ENCODE measurements at places on chromosomes 2 and 18.

- peak overlapping the region; percentile 81 for H3K27ac ChIP-seq
- peaks cover 42% of the 10 kb centered on the region for H3K4me1 ChIP-seq
- H3K27me3 ChIP-seq: peaks cover 7% of the 10 kb centered on the region
- H3K36me3 ChIP-seq: no peaks in the 10 kb centered on the region
These were observed 13.7 kb upstream of the LRRFIP1 start for GRCh38 chr2:237613679-237614078.

GRCh38 chr2:40129725-40130124, 322.2 kb downstream of the SLC8A1 start:
- H3K36me3 ChIP-seq: no peaks in the 10 kb centered on the region
- no peaks in the 10 kb centered on the region for H3K4me1 ChIP-seq
- no peak overlapping the region for H3K4me3 ChIP-seq
- DNase-seq: no peak
- no peak overlapping the region for H3K27ac ChIP-seq

DNA sequence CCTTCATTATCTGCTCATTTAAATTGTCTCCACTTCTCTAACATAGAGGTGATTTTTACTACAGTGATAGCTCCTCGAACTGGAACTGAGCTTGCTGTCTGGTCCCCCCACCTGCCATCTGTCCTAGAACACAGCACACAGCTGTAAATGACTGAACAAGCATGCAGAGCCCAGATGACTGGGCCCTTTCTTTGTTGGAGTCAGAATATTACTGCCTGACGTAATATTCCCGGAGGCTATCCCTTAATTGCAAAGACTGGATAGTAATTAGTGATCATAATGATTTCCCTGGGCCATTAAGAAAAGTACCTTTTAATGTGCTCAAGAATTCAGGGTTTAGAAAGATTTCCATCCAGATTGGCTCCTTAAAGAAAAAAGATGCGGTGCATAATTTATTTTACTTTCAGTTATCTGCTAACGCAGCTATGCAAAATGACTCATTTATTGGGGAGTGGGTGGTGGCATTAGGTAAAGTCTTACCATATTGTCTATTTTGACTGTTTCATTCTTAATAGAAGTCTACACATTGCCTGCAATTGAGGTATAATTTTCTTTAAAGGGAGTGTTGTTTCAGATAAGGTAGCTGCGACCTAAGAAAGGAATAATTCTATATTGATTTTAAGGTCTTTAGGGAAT, 84.4 kb downstream of the MAP4K4 start:
- peaks cover 17% of the 10 kb centered on the region for H3K27me3 ChIP-seq
- DNase-seq: no peak
- H3K27ac ChIP-seq: no peak overlapping the region
- H3K36me3 ChIP-seq: peaks cover 5% of the 10 kb centered on the region
- H3K4me1 ChIP-seq: peaks cover 75% of the 10 kb centered on the region
- no peak overlapping the region for H3K4me3 ChIP-seq

DNA sequence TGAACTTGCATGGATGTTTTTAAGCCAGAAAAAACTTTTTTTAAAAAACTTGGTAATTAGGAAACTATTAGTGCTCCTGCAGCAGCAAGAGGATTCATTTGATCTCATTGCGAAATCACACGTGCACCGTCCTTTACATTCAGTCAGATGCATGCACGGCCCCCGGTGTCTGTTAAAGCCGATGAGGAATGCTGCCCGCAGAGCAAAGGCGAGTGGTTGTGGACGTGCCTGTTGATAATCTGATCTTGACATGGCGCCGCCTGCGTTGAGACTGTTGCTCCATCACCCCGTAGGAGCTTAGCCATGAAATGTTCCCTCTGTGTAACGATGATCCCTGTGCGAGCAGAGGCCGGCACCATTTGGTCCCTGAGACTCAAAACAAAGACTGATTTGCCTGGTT, 300.0 kb downstream of the GBX2 start:
- DNase-seq: no peak
- H3K27ac ChIP-seq: no peak overlapping the region
- H3K4me3 ChIP-seq: no peak overlapping the region

DNA sequence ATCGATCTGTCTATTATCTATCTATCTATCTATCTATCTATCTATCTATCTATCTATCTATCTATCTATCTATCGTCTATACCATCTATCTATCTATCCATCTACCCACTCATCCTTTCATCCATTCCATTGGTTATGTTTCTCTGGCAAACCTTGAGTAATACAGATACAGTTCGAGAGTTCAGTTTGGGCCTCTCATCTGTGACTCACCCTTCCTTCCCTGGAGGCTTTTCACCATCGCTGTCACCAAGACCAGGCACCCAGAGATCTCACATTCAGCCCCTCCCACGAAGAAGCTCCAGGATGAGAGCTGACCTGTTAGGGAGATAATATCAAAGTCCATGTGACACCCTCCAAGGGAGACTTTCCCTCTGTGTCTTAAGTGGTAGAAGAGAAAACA, 164.1 kb upstream of the CELF4 start:
- no peak overlapping the region for H3K4me3 ChIP-seq
- H3K27ac ChIP-seq: no peak overlapping the region

DNA sequence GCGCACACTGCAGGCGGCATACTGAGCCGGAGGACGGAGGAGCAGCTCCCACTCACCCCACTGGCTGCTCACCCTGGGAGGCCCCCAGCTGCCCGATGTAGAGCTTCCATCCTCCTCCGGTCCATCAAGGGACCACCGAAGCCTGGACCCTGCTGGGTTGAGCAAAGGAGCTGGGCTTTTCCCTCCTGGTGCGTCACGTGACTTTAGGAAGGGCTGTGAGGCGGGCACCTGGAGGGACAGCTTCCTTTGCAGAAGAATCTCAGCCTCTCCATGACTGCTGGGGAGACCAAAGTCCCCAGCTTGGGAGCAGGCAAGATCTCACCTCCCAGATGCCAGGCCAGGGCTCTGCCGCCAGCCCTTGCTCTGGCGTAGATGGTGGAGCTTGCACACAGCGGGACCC, 102.7 kb downstream of the TWIST2 start:
- H3K4me1 ChIP-seq: no peaks in the 10 kb centered on the region
- H3K27ac ChIP-seq: no peak overlapping the region
- no peaks in the 10 kb centered on the region for H3K36me3 ChIP-seq
- no peak for DNase-seq
- no peak overlapping the region for H3K4me3 ChIP-seq

- no peak overlapping the region for H3K27ac ChIP-seq
- H3K4me1 ChIP-seq: peaks cover 30% of the 10 kb centered on the region
- H3K27me3 ChIP-seq: peaks cover 2% of the 10 kb centered on the region
- no peak for DNase-seq
- H3K36me3 ChIP-seq: peaks cover 2% of the 10 kb centered on the region
- no peak overlapping the region for H3K4me3 ChIP-seq
These were observed 6.0 kb downstream of the SEPTIN10 start for GRCh38 chr2:109607766-109608165.

DNA sequence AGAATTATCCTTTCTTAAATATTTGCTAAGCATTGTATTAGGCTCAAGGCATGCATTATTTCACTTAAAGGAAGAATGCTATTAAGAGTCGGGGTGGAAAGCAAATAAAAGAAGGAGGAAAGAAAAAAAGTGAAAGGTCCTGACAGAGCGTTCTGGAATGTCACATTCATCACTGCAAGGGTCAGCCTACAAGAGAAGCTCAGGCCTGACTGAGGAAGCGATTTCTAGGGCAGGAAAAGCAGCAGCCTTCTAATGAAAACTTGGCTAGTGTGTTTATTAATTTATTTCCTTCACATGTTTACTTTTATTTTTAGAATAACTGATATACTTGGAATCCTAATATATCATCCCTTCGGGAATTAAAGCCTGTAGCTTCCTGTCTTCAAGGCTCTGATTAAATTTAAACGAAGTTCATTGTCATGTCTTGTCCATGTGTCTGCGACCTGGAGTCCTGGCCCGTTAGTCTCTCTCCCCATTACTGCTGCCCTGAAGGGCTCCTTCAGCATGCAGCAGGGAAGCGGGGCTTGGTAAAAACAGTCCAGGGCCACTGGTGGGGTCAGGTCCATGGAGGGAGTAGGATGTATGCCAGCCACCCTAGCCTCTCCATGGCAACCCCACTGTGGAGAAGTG, 119.2 kb upstream of the CCDC68 start:
- no peak for DNase-seq
- no peaks in the 10 kb centered on the region for H3K36me3 ChIP-seq
- no peak overlapping the region for H3K27ac ChIP-seq

GRCh38 chr2:82256983-82257632, 1952.6 kb upstream of the LRRTM1 start:
- H3K36me3 ChIP-seq: no peaks in the 10 kb centered on the region
- peaks cover 1% of the 10 kb centered on the region for H3K27me3 ChIP-seq
- no peaks in the 10 kb centered on the region for H3K4me1 ChIP-seq
- no peak overlapping the region for H3K27ac ChIP-seq
- no peak for DNase-seq

GRCh38 chr2:146238254-146238966, 1606.4 kb upstream of the ACVR2A start:
- H3K4me3 ChIP-seq: no peak overlapping the region
- no peak for DNase-seq
- no peak overlapping the region for H3K27ac ChIP-seq
- no peaks in the 10 kb centered on the region for H3K27me3 ChIP-seq
- H3K36me3 ChIP-seq: no peaks in the 10 kb centered on the region
- no peaks in the 10 kb centered on the region for H3K4me1 ChIP-seq

GRCh38 chr2:130922417-130922816, 85.7 kb downstream of the ARHGEF4 start:
- H3K27ac ChIP-seq: no peak overlapping the region
- H3K4me1 ChIP-seq: no peaks in the 10 kb centered on the region
- no peaks in the 10 kb centered on the region for H3K36me3 ChIP-seq

All from endothelial cell (in vitro differentiated cells).